CD4-positive, alpha-beta memory T cell (primary cell): ENCODE measurements at places on chromosomes 13 and 19.

DNA sequence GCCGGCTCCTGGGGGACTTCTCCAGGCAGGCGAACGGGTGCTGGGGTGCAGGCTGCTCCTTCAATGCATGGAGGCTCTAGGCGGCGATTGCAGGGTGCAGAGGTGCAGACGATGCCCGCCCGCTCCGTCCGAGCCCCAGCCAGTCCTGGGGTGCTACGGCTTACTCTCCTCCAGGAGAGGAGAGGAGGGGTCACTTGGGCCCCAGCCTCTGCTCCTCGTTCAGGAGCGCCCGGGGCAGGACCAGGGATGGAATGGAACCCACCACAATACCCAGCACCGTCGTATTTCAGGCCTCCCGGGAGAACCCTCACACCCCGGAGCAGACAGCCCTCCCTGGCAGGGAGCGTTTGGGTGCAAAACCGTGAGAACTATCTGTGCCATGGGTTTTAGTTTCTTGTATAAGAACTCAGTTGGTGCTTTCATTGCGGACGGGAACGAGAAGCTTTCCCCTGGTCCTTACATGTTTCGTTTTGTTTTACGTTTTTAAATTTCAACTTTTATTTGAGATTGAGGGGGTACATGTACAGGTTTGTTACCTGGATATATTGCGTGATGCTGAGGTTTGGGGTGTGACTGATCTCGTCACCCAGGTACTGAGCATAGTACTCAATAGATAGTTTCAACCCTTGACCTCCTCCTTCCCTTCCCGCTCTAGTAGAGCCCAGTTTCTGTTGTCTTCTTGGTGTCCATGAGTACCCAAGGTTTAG is 46.8 kb downstream of the ARHGEF18 start:
- DNase-seq = no peak

DNA sequence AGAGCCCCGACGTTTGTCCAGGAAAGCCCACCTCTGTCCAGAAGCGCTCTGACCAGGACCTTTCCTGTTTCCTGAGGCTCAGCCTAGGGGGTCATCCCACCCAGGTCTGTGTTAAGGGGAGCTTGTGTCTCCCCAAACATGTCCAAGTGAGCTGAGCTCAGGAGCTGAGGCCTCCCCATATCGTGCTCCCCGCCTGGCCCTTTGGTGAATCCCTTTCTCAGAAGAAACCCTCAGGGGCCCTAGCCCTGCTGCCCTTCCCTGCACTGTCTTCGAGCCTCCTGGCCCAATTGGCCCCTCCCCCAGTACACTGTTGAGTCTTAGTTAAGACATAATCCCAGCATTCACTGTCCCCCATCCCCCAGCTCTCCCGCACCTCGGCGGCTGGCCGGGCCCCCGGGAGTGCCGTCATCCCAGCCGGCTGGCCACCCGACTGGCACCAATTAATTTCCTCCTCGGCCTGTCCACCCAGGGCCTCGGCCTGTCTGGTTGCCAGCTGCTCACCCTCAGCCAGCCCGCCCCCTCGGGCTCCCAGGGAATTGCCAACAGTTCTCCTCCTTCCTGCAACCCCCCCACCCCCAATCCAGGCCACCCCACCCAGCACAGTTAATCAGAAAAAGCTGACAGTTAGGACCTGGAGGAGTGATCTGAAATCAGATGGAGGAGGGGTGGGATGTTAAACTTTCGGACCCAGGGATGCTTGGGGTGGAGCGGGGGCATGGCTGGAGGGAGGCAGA is 13.6 kb downstream of the IER2 start:
- DNase-seq = no peak

- DNase-seq = no peak
Measured at GRCh38 chr19:32406161-32407003, 812 bp downstream of the DPY19L3 start.

GRCh38 chr19:4370418-4371041 is 27.2 kb downstream of the MPND start:
- no peak for DNase-seq

DNA sequence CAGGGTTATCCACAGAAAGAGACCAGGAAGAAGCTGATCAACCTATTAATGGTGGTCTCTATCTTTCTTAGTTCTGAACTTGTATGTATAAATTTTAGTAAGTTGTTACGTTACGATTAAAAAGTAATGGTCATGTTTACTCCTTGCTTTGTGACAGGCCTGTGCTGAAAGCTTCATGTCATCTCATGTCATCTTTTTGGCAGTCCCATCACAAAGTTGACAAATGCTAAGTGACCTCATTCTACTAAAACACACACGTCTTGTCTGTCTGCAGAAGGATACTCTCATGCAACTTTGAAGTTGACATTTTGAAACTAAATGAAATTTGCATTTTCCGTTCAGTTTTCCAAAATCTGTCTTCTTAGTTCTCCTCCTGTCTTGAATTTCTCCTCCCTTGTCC is 345.9 kb downstream of the DNAJC15 start:
- no peak for DNase-seq
